ENCODE measurements at places on chromosomes 11 and 22.

GRCh38 chr11:107777110-107777509, 65.3 kb upstream of the SLN start:
- DNase-seq = no peak

- DNase-seq = no peak
Measured at GRCh38 chr11:7077101-7077500, 11.7 kb upstream of the RBMXL2 start.

DNA sequence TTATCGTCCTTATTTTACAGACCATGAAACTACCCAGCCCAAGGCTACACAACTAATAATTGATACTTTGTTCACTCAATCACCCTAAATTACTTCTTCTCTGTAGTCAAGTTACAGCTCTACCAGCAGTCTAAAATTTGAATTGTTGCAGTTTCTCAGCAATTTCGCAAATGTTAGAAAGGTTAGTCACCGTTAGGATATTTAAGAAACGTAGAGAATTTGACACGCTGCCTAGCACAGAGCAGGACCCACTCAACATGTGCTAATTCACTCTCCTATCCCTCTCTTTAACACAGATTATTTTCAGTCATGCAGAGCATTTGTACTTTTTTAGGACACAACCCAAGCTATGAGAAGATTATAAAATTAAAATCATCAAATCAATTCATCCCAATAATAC, 771.1 kb upstream of the LUZP2 start:
- no peak for DNase-seq

- no peak for DNase-seq
Measured at GRCh38 chr11:111339758-111340388, 39.2 kb downstream of the POU2AF1 start.

- no peak for DNase-seq
Measured at GRCh38 chr11:22938691-22939090, 78.4 kb upstream of the CCDC179 start.

DNA sequence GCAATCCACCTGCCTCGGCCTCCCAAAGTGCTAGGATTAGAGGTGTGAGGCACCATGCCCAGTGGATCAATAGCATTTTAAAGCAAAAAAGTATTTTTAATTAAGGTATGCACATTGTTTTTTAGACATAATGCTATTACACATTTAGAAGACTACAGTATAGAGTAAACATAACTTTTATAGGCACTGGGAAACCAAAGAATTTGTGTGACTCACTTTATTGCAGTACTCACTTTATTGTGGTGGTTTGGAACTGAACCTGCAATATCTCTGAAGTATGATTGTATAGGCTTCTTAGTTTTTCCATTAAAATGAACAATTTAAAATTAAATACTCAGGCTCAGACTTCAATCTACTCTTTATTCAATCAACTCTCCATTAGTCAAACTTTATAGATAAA, 17.5 kb upstream of the CD3E start:
- peak; percentile 7 for DNase-seq

GRCh38 chr11:79264284-79264683, 176.5 kb downstream of the TENM4 start:
- DNase-seq = no peak

DNA sequence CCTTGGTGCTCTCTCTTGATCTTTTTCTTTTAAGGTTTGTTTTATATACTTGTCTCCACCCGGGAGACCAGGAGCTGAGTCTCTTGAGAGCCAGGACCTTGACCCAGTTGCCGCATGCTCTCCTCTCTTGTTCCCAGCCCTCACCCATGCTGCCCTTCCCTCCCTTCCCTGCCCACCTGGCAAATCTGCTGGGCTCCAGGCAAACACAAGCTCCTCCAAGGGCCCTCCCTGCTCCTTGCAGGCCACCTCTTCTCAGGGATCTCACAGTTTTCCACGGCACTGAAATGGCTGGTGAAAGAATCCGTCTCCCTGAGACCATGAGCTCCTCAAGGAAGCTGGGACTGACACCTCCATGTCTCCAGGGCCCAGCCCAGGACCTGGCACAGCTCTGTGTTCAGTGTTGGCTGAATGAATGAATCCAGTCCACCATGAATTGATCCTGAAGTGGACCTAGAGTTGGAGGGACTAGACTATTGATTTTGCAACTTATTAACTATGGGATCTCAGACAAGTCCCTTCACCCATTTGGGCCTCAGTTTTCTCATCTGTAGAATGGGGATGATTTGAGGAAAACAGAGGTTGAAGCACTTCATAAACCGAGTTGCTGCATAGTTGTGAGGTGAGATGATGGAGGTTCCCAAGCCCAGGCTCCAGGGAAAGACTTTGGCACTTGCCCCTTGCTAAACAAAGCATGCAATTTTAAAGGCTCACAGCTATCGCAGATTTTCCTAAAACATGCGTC, 25.1 kb upstream of the FBLN1 start:
- DNase-seq = no peak

- DNase-seq = no peak
Measured at GRCh38 chr11:34466802-34467488, 28.2 kb downstream of the CAT start.

- DNase-seq = peak; percentile 28
Measured at GRCh38 chr11:88179141-88179540, 3.9 kb upstream of the RAB38 start.

DNA sequence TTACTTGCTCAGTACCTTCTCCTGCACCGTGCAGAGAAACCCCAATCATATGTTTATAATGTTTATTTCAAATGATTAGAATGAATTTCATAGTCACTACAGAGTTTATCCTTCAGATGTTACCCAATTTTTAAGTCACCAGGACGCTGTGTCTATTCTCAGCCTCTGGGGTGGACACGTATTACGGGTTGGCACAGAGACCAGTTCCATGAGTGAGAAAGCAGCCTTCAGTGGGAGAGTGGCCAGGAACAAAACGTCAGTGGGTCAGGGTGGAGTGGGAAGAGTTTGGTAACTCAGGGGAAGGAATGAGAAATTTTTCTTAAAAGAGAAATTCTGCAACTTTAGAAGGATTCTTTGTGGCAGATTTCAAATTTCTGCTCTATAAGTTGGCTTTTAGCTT, 77.1 kb upstream of the MTMR2 start:
- DNase-seq = no peak

GRCh38 chr22:31739795-31740201, 10.1 kb downstream of the PRR14L start:
- DNase-seq = no peak

DNA sequence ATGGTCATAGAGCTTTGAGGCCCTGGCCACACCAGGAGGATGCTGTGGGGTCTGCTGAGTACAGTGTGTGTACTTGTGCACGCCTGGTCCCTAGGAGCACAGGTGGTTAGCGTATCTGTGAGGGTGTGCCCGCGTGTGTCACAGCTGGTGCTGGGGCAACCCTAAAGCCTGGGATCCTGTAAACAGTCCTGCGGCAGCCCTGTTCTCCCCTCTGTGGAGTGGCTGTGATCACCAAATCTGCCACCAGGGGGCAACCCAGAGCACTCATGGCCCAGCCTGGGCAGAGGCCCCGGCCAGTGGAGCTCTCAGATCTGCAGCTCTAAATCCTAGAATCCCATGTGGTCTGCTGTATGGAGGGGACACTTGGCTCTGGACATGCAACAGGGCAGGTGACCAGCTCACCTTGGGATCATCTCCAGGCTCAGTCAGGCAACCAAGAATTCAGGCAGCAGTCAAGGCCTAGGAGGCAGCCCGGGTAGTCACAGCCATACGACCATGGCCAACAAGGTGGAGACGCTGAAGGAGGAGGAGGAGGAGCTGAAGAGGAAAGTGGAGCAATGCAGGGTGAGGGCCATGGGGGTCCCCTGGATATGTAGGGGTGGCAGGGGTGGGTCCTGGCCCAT, 3.9 kb downstream of the SH3BP1 start:
- peak; percentile 45 for DNase-seq

- DNase-seq = no peak
Measured at GRCh38 chr11:113193016-113193415, 121.4 kb upstream of the TTC12 start.

DNA sequence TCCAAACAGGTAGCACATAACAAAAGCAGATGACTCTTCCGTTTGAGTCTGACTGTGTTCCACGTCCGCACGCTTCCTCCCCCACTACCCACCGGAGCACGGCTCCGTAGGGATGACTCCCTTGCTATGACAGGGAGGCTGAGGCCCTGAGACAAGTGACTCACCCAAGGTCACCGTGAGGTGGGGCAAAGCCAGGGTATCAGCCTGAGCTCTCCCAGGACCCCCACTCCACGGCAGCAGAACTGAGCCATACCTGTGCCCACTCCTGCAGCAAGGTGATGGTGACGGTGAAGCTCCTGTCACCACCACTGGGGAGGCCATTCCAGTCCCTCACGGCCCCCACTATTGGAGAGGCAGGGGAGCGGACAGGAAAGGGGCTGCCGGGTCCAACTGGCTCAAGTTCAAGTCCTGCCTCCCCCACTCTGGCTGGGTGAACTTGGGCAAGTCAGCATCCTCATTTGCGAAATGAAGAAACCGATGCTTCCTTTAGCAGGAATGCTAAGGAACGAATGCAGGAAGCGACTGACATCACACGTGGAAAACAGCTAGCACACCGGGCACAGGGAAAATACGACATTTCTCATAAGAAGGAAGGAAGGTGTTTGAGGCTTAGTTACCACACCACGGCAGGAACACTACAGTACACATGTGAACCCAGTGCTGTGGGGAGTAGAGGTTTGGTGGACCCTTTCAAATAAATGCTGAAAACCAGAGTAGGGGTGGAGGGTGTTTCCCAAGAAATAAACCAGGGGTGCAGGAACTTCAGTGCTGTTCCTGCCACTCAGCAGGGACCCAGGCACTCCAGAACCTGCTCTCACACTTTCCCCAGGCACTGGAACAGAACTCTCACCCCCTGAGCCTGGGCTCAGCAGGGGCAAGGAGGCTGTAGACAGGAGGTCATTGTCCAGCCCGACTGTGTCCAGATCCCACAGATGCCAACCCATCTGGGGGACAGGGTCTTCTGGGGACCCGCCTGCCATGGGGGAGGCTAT, 32.4 kb upstream of the CBX7 start:
- DNase-seq = no peak

DNA sequence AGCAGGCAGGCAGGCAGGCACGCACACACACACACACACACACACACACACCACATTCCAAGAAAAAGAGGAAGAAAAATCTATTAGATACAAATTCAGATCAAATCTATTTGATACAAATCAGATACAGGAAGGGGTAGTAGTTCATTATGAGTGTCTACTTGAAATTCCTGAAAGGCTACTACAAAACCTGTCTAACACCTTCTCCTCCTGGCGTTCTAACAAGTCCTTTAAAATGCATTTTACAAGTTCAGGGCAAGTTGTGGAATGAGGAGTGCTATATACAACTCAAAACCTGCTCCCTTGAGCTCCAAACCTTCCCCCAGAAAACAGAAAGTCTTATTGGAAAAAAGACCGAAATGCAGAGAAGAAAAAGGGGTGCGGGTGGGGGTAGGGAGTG, 476 bp downstream of the ARHGAP32 start:
- DNase-seq = no peak

- no peak for DNase-seq
Measured at GRCh38 chr11:69931994-69932910, 113.0 kb upstream of the FGF3 start.

DNA sequence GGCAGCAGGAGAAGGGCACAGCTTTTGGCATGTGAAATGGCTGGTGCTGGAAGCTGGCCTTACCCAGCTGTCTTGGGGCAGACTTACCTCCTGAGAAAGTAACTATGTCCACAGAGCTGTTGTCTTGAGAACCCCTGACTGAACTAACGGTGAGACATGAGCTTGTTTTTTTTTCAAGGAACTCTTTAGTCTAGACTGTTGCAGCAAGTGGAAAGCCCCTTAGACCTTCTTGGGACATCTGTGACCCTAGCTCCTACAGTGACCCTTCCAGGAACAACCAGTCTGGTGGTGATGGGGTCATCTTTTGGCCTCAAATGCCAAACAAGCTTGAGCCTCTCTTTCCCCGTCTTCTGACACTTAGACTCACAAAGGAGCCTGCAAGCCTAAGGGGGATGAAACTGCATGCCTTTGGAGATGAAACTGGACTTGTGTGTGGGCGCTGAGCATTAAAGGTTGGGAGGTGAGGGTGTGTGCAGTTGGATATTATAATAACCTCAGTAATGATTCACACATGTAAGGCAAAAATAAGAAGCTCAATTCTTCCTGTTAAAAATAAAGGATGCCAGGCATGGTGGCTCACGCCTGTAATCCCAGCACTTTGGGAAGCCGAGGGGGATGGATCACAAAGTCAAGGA, 35.4 kb downstream of the SDHD start:
- DNase-seq = no peak

DNA sequence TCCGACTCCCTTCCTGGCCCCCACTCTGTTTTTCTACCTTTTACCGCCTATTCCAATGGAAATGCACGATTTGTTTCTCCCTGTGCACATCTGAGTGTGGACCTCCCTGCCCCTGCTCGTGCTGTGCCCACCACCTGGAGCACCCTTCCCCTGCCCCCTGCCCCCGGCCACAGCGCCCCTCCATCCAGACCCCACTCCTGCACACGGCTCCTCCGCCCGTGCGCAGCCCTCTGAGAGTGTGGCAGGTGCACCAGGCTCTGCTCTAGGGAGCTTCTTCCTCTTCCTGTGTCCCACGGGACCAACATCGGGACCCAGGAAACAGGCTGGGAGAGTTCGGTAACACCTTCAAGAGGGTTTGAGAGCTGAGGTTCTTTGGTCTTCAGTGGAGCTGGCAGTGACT, 62.9 kb downstream of the LRP5 start:
- DNase-seq = no peak

- DNase-seq = no peak
Measured at GRCh38 chr22:46073683-46074504, 76.4 kb upstream of the PPARA start.

- DNase-seq = no peak
Measured at GRCh38 chr11:113952588-113952987, 22.3 kb upstream of the HTR3A start.

DNA sequence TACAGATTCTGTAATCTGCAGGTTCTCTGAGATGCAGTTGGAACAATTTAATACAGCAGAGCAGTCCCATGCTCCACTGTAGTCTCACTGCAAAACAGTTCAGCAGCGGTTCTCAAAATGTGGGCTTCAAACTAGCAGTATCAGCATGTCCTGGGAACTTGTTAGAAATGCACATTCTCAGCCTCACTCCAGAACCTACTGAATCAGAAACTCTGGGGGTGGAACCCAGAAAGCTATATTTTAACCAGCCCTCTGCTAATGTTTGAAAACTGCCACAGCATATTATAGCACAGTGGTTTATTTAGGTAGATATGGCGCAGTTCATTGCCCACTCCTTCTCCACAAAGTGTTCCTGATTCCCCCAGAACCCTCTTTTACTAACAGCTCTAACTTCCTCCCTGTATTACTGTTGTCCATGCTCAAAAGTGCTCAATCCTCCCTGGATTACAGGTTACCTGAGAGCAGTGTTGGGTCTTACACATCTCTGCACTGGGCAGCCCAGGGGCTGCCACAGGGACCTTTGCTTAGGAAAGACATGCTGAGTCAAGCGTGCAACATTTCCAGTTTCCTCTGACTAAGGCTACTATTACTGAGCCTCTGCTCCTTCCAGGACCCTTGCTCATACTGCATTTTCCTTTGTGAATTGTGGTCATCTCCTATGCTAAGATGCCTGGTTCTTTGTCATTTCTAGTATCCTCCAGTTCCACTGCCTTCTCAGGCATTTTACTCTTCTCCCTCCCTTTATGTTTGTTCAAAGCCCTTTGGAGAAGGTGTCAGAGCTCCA, 7.7 kb upstream of the DGAT2 start:
- DNase-seq = peak; percentile 16

GRCh38 chr11:10581481-10582019, 13.1 kb upstream of the LYVE1 start:
- DNase-seq = no peak

GRCh38 chr22:19412478-19412877, 19.1 kb downstream of the HIRA start:
- no peak for DNase-seq
